ENCODE measurements at places on chromosomes 5 and 9.
A peak's percentile ranks its signal among the peaks of the same experiment; 100 is the strongest.

- no peak for DNase-seq
Observed at GRCh38 chr9:33449715-33450114, 2.3 kb upstream of the AQP3 start.

DNA sequence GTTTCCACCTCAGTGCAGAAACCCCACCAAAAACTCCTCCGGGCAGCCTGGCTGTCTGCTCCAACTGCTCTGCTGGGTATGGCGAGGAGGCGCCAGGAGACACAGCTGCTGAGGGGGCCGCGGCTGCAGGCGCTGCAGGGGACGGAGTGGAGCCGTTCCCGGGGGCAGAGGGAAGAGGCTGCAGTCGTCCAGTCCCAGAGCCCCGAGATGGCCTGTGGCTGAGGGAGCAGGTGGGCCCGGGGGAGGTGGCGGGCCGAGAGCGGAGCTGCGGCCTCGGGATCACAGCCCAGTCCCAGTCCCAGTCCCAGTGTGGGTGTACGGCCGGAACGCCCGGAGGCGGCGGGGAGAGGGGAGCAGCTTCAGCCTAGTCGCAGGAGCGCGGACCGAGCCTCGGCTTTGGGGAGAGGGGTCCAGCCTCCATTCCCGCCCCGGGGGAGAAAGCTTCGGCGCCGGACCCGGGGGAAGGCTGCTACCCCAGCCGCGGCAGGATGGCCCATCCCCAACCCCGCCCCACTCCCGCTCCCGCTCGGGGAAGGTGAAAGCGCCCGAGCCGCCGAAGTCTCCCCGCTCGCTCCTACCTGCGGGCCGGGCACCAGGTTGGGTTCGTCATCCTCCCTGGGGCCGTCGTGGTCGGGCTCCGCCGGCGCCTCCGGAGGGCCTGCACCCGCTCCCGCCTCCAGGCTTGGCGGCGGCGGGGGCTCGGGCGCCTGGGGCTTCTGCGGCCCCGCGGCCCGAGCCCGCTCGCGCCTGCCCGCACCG lies 513 bp downstream of the FAM193B start:
- no peak for DNase-seq

- no peak for DNase-seq
Observed at GRCh38 chr5:73135429-73136054, 15.2 kb downstream of the TMEM171 start.

- DNase-seq = peak; percentile 46
Observed at GRCh38 chr9:131194762-131195161, 69.4 kb downstream of the NUP214 start.

DNA sequence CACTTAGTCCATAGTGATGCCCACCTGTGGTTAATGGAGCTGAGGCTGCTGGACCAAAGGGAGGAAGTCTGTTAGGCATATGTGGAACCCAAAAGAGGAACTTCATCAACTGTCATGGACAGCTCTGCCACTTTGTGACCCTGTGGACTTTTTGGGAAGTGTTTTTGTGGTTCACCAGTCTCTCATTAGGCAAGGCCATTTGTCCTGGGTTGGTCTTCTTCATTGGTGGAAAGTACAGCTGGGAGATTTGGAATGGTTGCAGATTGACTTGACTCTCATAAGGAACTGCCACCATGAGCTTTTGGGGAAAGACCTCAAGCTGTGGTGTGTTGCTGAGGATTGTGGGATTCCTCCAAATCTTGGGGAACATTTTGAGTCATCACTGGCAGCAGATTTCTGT lies 31.9 kb upstream of the IL12B start:
- no peak for DNase-seq

DNA sequence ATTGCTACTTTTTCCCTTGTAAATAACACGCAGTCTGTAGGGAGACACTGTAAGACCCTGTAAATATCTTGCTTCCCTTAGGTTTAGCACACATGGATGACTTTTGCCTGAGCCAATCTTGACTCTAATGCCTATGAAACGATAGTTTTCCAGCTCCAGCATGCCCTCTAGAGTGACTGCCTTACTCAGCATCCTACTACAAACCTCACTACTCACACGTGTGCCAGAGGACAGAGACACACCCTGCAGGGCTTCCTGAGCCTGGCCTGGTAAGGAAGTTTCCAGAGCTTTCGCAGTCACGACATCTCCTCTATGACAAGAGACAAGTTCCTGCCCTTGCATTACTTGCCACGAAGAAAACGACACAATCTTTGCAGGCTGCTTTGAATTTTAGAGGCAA lies 138.1 kb downstream of the ATPSCKMT start:
- DNase-seq = no peak

DNA sequence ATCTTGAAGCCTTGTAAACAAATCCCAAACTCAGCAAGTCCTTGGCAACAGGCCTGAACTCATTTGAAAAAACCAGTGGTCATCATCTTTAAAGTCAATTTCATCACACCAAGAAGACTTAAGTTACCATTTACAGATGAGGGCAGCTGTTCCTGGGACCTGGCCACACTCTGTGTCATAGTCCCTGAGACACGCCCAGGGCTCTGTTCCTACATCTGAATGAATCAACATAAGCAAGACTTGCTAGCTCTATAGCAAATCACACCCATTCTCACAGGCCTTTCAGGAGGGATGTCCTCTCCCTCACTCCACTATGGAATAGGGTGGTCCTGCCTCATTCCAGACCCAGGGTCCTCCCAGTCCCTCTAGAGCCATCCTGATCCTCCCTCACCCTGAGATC lies 142.8 kb downstream of the NSG2 start:
- DNase-seq = no peak

- DNase-seq = no peak
Observed at GRCh38 chr9:23825700-23826099, 340 bp downstream of the ELAVL2 start.

- DNase-seq = no peak
Observed at GRCh38 chr5:108461628-108462367, 79.9 kb upstream of the FBXL17 start.

DNA sequence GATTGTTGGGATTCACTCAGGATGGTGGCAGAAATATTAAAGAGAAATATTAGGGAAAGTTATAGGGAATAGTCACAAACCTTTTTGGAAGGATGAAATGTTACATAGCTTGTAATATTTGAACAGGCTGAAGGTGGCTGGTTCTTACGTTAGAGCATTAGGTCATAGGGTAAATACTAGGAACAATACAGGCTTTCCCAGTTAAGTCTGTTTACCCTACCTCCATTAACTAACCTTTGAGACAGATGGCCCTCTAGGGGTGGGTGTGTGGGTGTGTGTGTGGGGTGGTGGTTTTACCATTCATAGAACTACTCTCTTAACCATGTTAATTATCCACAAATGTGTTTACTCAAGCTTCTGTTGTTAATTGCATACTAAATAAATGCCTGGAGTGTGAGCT lies 94.3 kb upstream of the STK32A start:
- no peak for DNase-seq

GRCh38 chr5:64977779-64978178 lies 209.0 kb downstream of the CWC27 start:
- DNase-seq = no peak

DNA sequence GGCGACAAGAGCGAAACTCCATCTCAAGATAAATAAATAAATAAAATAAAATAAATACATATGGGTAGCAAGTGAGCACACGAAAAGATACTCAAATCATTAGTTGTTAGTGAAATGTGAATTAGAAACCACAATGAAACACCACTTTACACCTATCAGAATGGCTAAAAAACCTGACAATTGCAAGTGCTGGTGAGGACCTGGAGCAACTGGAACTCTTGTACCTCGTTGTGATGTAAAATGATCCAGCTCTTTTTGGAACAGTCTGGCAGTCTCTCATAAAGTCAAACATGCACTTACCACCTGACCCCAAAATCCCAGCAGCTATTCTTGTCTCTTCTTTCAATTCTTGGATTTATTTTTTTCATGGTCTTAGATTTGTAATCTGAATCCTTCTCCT lies 69.2 kb upstream of the FBXW11 start:
- DNase-seq = no peak

- DNase-seq = no peak
Observed at GRCh38 chr5:126938466-126938865, 91.9 kb downstream of the MARCHF3 start.
